Bronchial epithelial cell (primary cell): ENCODE measurements at places on chromosomes 11 and 22. TPM values are rescaled to one million over a fixed set of nuclear protein-coding genes. Genes with fewer than 3 reads are reported as not detected.

DNA sequence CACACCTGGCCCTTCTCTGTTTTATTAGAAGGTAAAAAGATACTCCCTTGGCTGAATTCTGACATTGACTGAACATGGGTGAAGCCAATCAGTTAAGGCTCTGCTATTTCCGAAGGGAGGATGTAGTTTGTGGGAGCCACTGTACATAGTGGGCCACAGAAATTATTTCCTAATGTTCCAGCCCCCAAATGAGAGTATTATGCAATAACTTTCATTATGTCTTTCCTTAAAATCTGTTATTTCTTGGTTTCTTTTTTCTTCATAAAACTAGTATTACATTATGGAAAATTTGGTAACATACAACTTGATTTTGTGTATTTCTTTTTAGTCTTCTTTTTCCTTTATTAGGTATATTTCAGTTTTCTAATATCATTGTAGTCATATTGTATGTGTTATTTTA is 51.9 kb upstream of the EP300 start:
- no peak for DNase-seq

DNA sequence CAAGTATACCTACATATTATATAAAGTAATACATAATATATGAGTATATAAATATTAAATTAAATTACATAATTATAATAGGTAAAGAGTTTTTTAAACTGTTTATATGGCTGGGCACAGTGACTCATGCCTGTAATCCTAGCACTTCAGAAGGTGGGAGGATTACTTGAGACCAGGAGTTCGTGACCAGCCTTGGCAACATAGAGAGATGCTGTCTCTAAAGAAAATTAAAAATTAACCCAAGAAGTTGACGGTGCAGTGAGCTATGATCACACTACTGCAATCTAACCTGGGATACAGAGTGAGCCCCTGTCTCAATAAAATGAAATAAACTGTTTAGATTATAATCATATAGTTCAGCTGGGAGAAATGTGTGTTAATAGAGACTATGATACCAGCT is 363.0 kb downstream of the DDX10 start:
- DNase-seq, result no peak

- DNase-seq, result peak; percentile 30
These were observed 42.1 kb downstream of the NCAPD3 start for GRCh38 chr11:134181707-134182106.

DNA sequence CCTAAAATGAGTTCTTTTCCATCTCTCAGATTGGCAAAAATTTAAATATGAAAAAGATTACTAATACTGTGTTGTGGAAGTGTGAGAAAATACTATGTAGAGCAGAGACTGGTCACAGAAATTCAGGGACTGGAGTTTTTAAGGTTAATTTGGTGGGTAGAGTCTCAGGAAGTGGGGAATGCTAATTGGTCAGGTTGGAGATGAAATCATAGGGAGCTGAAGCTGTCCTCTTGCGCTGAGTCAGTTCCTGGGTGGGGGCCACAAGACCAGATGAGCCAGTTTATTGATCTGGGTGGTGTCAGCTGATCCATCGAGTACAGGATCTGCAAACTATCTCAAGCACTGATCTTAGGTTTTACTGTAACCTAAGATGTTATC is 29.4 kb upstream of the TMEM86A start:
- peak; percentile 64 for DNase-seq

DNA sequence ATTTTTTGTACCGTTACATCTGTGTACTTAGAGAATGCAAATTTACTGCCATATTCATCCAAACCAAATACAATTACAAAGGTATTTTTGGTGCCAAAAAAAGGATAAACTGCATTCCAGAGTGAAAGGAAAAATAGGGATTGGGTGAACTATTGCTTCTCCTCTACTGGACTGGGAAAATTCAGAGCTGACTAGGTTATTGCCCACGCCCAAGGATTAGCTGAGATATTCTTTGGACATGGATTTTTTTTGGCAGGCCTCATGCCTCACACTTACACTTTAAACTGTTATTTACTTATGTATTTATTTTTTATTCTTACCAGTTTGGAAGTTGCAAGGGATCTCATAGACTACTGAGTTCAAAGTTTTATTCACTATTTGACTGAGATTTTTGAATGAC is 76.3 kb upstream of the DDI1 start:
- no peak for DNase-seq

Gene NCR3LG1
- 1.3 and 2.6 TPM in 2 replicates for total RNA-seq

Gene PRR33
- not detected in 2 replicates for total RNA-seq

Gene CCDC73
- total RNA-seq, result 0.13 TPM in 1 of 2 replicates, not detected in the other

Gene HPX
- total RNA-seq, result 0.26 and 0.51 TPM in 2 replicates
